Stomach (tissue), 19 donors: ENCODE measurements at places on chromosomes 5 and 9. TPM values are rescaled to one million over a fixed set of nuclear protein-coding genes. Genes with fewer than 3 reads are reported as not detected.

GRCh38 chr9:69582544-69583297 is 89.5 kb downstream of the APBA1 start:
- DNase-seq = no peak

Gene TNC
- 3.5 TPM for polyA plus RNA-seq

DNA sequence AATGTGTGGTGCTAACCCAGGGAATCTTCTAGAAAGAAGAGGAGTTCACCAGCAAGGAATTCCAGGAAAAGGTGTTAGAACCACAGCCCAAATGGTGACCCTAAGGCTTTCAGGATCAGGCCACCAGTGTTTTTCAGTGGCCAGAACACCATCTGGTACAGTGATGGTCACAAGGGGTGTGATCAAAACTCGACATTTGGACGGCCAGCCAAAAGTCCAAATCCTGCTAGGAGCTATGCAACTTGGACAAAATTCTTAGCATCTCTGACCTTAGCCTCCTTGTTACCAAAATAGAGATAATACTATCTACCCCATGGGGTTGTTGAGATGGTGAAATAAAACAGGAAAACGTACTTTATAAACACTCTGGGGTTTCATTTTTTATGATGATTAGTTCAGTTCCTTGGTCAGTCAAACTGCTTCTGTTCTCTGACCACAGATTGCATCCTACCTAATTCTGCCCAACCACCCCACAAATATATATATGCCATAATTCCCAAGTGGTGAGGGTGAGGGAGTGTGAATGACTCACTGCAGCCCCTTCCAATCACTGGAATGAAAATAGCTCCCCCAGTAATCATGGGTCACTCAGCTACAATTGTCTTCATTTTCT is 210.3 kb downstream of the CDK5RAP2 start:
- no peak for DNase-seq

DNA sequence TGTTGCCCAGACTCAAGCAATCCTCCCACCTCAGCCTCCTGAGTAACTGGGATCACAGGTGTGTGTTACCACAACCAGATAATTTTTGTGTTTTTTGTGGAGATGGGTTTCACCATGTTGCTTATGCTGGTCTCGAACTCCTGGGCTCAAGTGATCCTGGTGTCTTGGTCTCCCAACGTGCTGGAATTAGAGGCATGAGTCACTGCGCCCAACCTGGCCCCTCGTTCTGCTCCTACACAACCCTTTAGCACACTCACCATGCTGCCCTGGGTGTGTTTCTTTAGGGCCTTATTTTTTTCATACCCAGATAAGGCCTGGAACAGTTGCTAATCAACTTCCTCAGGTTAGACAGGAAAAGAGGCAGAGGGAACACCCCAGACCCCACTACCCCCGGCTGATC is 2.6 kb downstream of the PDZD2 start:
- no peak for DNase-seq

Gene CCL21
- 23.4 TPM for polyA plus RNA-seq

DNA sequence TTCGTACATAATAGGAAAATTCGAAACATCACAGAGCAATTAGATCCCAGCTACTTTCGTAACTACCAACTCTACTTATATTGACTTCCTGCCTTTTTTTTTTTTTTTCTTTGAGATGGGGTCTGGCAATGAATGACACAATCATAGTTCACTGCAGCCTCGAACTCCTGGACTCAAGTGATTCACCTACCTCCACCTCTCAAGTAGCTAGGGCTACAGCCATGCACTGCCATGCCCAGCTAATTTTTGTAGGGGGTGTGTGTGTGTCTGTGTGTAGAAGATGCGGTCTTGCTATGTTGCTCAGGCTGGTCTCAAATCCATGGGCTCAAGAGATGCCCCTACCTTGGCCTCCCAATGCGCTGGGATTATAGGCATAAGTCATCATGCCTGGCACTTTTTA is 5.8 kb upstream of the PAIP2 start:
- DNase-seq = no peak

Gene ELAVL2
- polyA plus RNA-seq = 0.06 TPM

DNA sequence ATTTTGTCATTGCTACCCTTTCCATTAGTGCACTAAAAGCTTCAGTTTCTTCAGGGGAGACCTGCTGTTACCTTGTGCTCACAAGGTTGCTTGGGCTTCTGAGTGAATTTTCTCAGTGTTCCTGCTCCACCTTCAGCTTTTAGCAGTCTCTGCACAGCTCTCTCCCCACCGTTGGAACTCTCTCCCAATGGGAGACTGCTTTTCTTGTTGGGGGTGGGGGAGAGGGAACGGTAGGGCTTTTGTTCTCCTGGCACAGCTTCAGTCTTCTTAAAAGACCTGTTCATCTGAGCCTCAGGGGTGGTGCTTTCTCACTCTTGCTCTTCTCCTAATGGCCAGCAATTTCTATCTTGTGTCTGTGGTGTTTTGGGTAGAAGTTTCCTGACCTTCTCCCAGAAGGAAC is 915.7 kb downstream of the EFNA5 start:
- no peak for DNase-seq

Gene CDX1
- polyA plus RNA-seq = 0.31 TPM

DNA sequence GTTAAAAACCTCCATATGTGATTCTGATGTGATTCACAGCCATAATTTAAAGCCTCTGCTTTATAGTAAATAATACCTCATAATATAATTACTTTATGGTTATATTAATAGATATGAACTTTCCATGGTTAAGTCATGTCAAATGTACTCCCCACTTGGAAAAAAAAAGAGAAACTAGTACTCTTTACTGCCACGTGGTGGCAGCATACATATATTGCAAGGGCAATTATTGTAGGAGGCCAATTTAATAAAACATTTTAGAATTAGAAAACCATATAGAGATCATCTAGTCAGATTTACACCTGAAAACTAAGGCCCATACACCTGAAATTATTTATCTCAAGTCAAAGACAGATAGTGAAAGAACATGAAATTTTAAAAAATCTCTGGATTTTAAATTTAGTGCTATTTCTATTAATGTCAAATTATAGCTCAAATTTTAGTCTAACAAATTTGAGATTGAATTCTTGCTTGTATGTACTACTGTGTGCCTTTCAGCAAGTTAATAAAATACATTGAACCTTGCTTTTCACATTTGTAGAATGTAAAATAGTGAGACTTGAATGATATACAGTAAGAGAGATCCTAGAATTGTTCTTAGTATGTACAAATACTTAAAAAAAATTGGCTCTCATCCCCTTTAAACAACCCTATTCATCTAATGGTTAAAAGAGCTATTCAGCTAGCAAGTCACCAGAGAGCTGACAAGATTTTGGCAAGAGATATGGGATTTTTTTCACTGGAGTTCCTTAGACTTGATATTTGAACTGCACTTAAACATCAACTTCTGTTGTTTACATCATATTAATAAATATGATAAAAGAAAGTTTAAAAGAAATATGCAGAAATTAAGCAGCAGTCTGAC is 603.8 kb downstream of the TLE4 start:
- DNase-seq = peak; percentile 39

GRCh38 chr5:56088967-56089829 is 94.4 kb upstream of the IL6ST start:
- no peak for DNase-seq

Gene C9orf78
- 67.5 TPM for polyA plus RNA-seq

- no peak for DNase-seq
These were observed 364.1 kb downstream of the BRINP1 start for GRCh38 chr9:119005162-119005561.

DNA sequence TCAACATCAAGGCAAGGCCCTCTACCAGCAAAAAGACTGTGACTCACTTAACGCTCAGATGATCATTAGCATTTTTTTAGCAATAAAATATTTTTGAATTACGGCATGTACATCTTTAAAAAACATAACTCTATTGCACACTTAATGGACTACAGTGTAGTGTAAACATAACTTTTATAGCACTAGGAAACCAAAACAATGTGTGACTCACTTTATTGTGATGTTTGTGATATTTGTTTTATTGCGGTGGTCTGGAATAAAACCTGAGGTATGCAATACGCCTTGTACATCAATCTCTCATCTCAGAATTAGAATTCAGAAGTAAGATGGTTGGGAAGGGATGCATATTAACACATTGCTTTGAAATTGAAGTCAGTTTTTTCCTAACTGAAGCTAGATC is 106.9 kb upstream of the PTCH1 start:
- DNase-seq = no peak

DNA sequence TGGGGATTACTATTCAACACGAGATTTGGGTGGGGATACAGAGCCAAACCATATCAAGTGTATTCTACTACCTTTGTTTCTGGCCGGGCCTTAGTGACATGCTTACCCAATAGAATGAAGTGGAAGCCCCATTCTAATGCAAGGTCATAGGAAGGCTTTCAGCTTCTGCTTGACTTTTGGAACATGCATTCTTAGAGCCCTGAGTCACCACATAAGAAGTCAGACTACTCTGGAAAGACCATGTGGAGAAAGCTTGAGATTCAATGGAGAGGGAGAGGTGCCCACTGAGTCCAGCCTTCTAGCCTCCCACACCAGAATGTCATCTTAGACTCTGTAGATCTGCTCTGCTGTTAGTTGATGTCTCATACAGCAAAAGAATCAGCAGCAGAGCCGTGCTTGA is 155.7 kb upstream of the FBN2 start:
- DNase-seq = no peak

GRCh38 chr9:3391414-3391813 is 134.4 kb downstream of the RFX3 start:
- DNase-seq = no peak

Gene FGF1
- polyA plus RNA-seq = 0.73 TPM

DNA sequence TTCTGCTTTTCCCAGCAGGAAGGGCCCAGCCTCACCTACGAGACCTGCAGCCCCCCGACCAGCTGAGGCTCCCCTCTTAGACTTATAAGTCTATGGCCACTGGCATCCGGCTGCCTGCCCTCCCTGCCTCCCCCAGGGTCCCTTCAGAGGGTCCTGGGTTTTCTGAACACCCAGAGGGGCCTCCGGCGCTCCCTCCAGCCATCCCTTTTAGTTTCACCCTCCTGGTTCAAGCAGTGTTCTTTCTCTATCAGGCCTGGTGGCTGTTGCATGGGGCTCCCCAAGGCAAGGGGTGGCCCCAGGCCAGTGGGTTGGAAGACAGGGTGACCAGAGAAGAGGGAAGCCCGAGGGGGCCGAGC is 21.8 kb downstream of the GOLGA2 start:
- no peak for DNase-seq

- peak; percentile 68 for DNase-seq
These were observed 845 bp upstream of the NR4A3 start for GRCh38 chr9:99820685-99821395.

Gene OTULINL
- polyA plus RNA-seq = 4.9 TPM

GRCh38 chr9:8365029-8365428 is 565.5 kb upstream of the DMAC1 start:
- DNase-seq = no peak

Gene KLF9
- 28.4 TPM for polyA plus RNA-seq

GRCh38 chr9:84239343-84239742 is 101.2 kb downstream of the SLC28A3 start:
- DNase-seq = no peak

DNA sequence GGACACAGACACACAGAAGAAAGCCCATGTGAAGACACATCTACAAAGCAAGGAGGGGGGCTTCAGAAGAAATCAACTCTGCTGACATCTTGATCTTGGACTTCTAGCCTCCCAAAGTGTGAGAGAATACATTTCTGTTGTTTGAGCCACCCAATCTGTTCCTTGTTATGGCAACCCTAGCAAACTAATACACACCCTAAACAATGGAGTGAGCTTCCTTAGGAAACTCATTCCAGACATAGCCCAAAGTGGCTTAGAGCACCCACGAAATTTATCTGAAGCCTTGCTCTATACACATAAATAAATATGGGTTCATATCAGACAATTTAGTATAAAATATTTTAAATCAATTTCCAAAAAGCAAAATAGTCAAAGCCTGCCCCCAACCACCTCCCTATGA is 7.6 kb upstream of the TBC1D2 start:
- DNase-seq = no peak

Gene SMIM27
- polyA plus RNA-seq = 12.5 TPM

Gene FBLL1
- 0.46 TPM for polyA plus RNA-seq

GRCh38 chr9:82930116-82930515 is 132.8 kb downstream of the RASEF start:
- peak; percentile 18 for DNase-seq

- DNase-seq = no peak
These were observed 385.2 kb downstream of the SPOCK1 start for GRCh38 chr5:137113939-137114338.

DNA sequence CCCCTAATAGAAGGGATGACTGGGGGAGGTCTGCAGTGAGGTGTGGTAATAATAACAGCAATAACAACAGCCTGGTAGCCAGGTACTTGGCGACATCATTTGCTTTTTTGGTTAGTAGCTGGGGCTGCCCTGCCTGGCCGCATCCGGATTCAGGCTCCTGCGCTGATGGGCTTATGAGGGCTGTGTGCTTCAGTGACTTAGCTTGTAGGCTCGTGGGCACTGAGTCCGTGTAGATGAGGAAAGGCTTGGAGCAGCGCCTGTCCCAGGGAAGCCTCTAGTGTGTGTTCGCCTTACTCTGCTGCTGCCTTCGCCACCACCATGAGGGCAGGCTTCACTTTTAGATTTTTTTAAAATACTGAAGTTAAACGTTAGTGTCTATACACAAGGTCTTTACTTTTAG is 4.5 kb downstream of the NDUFS6 start:
- no peak for DNase-seq

DNA sequence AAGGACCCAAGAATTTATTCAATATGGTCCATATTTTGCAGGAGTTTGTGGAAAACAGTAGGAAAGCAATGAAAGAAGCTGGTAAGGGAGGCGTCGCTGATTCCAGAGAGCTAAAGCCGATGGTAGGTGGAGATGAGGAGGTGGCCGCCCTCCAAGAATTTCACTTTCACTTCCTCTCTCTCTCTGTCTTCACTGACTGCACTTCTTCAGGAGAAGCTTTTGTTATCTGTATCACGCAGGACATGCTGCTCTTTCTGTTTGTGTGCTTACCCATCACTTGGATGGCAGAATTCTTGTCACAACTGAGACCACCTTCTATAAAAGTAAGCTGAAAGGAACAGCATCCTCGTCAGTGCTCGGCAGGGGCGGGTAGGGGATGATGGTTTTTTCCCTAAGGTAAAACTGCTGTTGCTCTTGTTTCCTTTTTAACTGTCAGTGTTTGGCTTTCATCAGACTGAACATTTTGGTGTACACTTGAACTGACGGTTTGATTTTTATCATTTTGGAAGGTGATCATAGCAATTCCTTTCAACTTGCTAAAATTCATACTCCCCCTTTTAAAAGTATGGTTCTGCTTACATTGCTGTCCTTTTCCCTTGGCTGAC is 62.4 kb upstream of the FSD1L start:
- DNase-seq = peak; percentile 46
